ENCODE measurements at places on chromosomes 11 and 22. TPM values are rescaled to one million over a fixed set of nuclear protein-coding genes. Genes with fewer than 3 reads are reported as not detected.

CHRDL2 gene
- total RNA-seq, result 312 TPM

SHISAL1 gene
- total RNA-seq, result 3.8 TPM

DNA sequence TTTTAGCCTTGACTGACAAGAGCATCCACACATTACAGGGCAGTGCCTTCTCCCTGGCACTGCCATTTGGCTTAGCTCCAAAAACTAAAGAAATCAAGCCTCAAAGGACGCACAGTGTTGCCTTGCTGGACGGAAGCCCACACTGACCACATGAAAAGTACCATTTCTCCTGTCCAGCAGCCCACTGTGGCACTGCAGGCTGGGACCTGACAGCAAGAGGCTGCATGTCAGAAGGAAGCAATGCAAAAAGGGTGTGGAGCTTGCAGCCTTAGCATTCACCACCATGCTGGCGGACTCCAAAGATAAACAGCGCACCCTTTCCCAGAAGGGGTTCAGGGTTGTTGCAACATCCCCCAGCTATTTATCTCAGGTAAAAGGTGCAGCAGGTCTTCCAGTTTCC is 109.3 kb upstream of the BMAL1 start:
- no peak for DNase-seq

CARD18 gene
- total RNA-seq, result not detected

DNA sequence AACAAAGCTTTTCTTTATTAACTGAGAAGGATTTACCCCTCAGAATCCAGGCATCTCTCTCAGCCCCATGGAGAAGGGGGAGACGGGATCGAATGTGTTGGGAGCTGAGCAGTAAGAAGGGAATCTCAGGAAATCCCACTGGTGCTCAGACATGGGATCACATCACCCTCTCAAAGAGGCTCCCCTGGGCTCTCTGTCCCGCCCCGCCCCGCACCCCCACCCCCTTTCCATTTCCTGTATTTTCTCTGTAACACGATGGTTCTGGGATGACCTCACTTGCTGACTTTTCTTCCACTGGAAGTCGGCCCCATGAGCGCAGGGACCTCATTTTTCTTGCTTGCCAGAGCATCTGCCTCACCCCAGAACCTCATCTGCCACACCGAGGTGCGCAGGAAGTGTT is 100.0 kb downstream of the RPS6KA4 start:
- DNase-seq, result no peak

- DNase-seq, result no peak
Observed at GRCh38 chr11:128409476-128409875, 177.9 kb downstream of the ETS1 start.

GRCh38 chr11:10575346-10576034 is 7.0 kb upstream of the LYVE1 start:
- DNase-seq, result no peak

PLAAT5 gene
- 1.7 TPM for total RNA-seq

DNA sequence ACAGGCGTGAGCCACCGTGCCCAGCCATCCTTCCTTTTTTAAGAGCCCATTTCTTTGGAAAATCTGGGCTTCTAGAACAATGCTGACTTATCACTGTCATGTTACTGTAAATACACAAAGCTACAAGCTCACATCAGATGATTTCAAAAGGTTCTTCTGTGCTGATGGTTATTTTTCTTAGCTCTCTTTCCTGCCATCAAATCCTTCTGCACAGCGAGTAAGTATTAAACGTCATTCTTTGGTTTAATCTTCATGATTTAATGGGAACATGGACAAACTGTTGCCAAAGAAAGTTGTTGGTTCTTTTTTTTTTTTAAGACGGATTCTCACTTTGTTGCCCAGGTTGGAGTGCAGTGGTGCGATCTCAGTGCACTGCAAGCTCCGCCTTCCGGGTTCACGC is 43.3 kb upstream of the NUP50 start:
- no peak for DNase-seq

Data from mucosa of gallbladder (tissue), 1 donor.